Keratinocyte (primary cell): ENCODE measurements at places on chromosomes 1 and 21.

DNA sequence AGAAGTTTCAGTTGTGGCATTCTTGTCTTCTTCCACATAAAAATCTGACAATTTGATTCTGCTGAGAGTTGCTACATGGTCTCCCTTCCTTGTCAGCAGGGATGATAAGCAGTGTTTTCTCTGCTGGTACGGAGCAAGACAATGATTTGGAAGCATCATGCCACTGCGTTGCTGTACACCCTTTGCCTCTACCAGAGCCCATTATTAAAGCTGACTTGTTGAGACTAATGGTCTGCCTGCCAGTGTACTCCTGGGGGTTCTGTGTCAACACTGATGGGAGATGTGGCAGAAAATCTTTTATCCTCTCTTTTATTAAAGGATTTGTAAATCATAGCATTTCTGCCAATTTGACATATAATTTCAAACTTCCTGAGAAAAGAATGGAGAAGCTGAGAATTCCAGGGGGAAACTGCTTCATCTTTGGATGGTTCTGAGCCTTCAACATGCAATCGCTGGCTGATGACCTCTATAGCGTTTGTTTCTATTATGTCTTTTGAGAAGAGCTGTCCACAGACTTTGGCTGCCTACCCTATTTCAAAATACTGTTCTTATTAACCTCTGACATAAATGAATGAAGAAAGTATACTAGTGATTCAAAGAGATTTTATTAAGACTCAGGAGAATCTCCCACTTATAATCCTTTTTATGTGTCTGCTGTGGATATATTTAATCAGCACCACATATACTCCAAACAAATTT lies 47.9 kb upstream of the DYNLT5 start:
- DNase-seq = no peak

- DNase-seq = no peak
These were observed 24.8 kb downstream of the SLC2A1 start for GRCh38 chr1:42933610-42934491.

DNA sequence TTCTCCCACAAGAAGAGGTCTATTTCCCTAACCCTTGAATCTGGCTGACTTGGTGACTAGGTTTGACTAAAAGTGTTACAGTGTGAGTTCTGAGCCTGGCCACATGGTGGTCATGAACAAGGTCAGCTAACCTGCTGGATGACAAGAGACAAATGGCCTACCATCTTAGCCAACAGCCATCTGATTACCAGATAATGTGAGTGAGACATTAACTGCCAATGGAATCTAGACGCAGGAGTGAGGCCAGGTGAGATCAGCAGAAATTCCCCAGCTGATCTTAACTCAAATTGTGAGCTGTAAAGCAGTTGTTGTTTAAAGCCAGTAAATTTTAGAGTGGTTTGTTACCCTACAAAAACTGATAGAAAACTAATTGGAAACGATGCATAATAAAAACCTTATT lies 320.0 kb downstream of the BRINP2 start:
- DNase-seq = no peak

GRCh38 chr1:92858564-92859399 lies 26.9 kb downstream of the RPL5 start:
- DNase-seq = no peak

DNA sequence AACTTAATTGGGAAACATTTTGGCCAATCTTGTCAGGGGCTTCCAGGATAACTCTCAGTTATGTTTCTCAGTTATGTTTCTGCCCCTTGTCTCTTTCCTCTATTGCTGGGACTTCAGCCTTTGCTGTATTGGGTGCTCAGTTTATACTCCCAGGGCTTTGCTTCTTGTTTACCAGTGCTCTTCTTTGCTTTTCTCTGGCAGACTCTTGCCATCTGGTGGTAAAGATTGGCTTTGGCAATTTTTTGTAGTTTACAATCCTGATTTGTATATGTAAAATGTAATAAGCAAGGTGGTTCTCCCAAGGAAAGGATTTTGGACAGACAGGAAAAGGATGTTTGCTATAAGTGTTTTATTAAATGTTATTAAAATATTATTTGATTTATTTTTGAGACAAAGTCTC lies 37.9 kb downstream of the FABP3 start:
- DNase-seq = no peak

- DNase-seq = peak; percentile 15
These were observed 61.0 kb downstream of the WDR4 start for GRCh38 chr21:42818328-42818749.

- DNase-seq = no peak
These were observed at the start of gene NHLH1 for GRCh38 chr1:160366731-160367515. NHLH1 (plus strand) TSS chr1:160367071; CDS start chr1:160370732, 3,661 bp downstream.

DNA sequence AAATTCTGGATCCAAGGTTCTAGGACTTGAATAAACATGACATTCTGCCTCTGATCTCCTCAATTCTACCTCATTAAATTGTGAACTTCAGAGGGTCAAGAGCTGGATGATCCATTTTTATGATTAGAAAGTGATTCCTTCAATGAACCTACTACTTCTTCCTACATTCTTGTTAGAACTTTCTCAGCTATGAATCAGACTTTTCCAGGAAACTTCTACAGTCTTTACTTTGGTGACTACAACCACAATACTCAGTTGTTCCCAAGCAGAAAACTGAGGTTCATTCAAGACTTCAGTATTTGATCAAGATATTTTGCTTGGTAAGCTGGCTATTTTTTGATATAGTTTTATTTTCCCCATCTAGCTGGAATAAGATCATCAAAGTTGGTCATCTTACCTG lies 51.4 kb downstream of the CDC7 start:
- DNase-seq = no peak

GRCh38 chr1:25433389-25434186 lies 2.9 kb downstream of the MACO1 start:
- no peak for DNase-seq

DNA sequence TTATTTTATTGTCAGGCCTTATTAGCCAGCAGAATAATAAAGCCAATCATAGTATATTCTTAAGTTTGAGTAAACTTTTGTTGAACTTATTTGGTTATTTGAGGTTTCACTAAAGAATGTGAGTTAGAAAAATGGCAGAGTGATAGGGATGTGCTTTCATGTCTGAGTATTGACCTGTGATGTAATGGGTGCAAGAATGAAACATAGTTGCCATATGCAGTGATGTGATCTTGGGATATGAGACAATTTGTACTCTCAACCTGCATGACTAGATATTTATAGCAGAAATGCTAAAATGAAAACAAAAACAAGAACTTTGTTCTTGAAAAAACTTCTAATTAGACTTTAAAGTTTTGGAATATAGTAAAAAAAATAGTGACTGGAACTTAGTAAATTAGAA lies 97.9 kb downstream of the DISP1 start:
- no peak for DNase-seq

DNA sequence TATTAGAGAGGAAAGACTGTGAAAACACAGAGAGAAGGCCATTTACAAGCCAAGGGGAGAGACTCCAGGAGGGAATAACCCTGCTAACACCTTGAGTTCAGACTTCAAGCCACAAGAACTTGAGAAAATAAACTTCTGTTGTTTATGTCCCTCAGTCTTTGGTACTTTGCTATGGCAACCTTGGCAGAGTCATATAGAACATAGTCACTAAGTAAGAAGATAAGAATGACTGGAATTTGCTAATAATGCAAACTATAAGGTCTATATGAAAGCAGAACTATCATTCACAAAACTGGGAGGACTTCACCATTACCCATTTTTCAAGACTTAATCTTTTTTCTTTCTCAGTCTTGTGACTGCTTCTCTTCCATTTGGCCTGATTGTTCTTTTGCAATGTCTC lies 767.3 kb upstream of the ADAMTS5 start:
- DNase-seq = no peak

DNA sequence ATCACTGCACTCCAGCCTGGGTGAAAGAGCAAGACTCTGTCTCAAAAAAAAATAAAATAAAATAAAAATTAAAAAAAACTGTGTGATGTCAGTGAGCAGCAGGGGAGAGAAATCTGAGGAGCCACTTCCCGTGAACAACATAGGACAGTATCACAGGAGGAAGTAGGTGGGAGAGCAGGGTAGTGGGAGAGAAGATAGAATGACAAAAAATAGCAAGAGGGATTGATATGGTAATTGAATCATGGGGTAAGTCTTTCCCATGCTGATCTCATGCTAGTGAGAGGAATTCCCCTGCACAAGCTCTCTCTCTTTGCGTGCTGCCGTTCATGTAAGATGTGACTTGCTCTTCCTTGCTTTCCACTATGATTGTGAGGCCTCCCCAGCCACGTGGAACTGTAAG lies 81.6 kb upstream of the PBX1 start:
- DNase-seq = no peak

DNA sequence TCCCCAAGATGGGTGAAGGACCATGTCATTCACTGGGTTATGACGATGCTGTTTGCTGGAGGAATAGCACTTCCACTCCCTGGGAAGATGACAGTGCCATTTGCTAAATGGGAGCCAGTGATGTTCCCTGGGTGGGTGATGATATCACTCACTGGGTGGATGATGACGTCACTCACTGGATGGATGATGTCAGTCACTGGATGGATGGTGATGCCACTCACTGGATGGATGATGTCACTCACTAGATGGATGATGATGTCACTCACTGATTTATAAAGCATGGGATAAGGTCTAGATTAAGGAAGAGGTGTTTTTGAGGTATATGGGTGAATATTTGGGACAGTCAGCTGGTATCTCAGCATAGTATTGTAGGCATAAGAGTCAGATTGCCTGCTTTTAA lies 457.2 kb downstream of the AJAP1 start:
- no peak for DNase-seq

GRCh38 chr1:48466594-48466993 lies 5.4 kb downstream of the SPATA6 start:
- no peak for DNase-seq

DNA sequence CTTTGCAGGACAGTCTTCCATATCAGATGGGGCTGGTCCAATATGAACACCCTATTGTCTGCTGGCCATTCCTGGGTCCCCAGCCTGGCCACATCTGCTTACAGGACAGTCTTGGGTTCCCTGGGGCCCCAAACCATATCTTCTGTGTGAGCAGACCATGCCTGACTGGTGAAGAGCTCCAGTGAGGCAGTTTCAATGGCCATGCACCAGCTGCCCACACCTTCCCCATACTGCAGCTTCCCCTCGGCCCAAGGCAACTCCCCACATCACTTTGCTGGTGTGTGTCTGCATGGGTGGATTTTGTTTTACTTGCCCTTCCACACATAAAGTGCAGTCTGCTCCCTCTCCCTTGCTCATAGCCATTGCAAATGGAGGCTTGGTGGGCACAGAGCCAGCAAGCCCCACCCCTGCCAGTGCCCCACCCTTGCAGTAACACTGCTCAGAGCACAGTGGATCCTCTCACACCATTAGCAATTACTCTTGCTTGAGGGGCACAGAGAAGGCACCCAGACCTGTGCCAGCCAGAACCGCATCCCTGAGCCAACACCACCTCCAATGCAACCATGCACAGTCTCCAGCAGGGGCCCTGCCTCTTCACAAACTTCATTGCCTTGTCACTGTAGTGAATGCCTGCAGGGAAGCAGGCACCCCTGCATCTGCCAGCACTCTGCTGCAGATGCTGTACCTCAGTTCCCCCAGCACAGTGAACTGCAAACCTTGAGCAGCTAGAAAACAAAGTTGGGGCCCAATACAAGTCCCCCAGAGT lies 474.5 kb upstream of the BEND5 start:
- DNase-seq = no peak

GRCh38 chr1:206804156-206804737 lies 32.0 kb upstream of the IL10 start:
- DNase-seq = no peak

- DNase-seq = no peak
These were observed 838.2 kb upstream of the ADGRL2 start for GRCh38 chr1:80962564-80962963.

- no peak for DNase-seq
These were observed 115.8 kb upstream of the ZRANB2 start for GRCh38 chr1:71196685-71197084.

- DNase-seq = no peak
These were observed 3.8 kb downstream of the CDC42SE1 start for GRCh38 chr1:151055581-151055980.

- DNase-seq = no peak
These were observed 8.7 kb upstream of the GPR161 start for GRCh38 chr1:168145184-168146159.

DNA sequence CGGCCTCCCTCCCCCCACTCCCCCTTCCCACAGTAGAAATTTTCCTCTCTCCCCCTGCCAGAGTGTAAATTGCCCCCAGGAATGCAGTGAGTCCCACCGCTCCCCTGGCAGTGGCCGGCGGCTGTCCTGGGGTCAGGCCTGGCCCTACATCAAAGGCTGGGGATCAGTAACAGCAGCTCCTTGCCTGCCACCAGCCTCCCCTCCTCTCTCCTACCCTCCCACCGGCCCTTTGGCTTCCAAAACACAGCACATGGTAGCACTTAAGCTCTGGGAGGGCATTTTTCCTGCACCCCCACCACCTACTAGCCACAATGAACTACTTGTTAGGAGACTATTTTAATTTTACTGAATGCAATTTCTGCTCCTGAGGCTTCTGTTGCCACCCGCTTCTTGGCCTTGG lies 9.0 kb upstream of the COL8A2 start:
- DNase-seq = no peak

GRCh38 chr21:42583477-42584295 lies 69.7 kb upstream of the PDE9A start:
- DNase-seq = no peak

- no peak for DNase-seq
These were observed 732 bp downstream of the ABCG1 start for GRCh38 chr21:42219606-42220137.

DNA sequence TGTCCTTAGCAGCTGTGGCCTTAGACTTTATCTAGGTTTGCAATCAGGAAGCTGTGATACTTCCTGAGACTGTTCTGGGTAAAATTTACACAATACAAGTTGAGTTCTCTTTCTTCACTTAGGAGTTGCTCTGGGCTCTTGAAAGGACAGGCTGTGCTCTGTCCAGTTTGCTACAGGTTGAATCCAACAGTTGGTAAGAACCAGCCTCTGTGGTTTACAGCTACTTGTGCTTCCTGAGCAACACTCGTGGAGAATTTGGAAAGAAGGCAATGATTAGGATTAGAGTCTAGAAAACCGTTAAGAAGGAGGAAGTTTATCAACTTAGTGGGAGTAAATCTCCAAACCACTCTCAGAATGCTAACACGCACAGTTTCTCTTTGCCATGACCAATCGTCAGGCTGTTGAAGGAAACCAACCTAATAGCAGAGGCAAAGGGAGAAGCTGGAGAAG lies 26.8 kb downstream of the GFI1 start:
- DNase-seq = no peak

DNA sequence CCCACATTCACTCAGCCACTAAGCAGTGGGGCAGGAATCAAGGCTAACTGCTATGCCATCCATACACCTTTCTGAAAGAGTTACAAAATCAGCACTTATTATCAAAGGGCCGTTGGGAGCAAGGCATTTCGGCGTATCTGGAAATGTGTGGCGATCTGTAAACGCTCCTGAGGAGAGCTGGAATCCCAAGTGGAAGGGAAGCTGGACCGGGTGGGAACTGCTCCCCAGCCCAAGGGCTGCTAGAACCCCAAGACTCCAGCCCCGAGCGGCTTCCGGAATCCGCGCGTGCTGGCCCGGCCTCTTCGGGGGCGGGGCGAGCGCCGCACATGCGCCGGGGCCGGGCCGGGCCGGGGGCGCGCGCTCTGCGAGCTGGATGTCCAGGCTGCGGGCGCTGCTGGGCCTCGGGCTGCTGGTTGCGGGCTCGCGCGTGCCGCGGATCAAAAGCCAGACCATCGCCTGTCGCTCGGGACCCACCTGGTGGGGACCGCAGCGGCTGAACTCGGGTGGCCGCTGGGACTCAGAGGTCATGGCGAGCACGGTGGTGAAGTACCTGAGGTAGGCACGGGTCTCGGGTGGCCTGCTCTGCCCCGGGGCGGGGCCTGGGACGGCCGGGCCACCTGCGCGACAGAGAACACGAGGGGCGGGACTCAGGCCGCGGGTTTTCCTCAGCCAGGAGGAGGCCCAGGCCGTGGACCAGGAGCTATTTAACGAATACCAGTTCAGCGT lies at the start of gene NAXE:
Gene NAXE, plus strand, starts transcription at position 345 of the 726 bp plus-strand sequence. Its CDS starts 29 bp downstream, at position 374.
- no peak for DNase-seq

- no peak for DNase-seq
These were observed 26.4 kb upstream of the ROR1 start for GRCh38 chr1:63747445-63747844.
